ENCODE measurements at places on chromosomes 16 and 17. TPM values are rescaled to one million over a fixed set of nuclear protein-coding genes. Genes with fewer than 3 reads are reported as not detected.

GRCh38 chr17:48159232-48159631, 51.7 kb downstream of the SNX11 start:
- peak; percentile 24 for DNase-seq

- DNase-seq, result no peak
Measured at GRCh38 chr16:88965826-88966480, 11.1 kb downstream of the CBFA2T3 start.

- no peak for DNase-seq
Measured at GRCh38 chr16:2751577-2752034, 832 bp upstream of the SRRM2 start.

CACNG1 gene
- 142 TPM for total RNA-seq

CCT6B gene
- 5.2 TPM for total RNA-seq

DNA sequence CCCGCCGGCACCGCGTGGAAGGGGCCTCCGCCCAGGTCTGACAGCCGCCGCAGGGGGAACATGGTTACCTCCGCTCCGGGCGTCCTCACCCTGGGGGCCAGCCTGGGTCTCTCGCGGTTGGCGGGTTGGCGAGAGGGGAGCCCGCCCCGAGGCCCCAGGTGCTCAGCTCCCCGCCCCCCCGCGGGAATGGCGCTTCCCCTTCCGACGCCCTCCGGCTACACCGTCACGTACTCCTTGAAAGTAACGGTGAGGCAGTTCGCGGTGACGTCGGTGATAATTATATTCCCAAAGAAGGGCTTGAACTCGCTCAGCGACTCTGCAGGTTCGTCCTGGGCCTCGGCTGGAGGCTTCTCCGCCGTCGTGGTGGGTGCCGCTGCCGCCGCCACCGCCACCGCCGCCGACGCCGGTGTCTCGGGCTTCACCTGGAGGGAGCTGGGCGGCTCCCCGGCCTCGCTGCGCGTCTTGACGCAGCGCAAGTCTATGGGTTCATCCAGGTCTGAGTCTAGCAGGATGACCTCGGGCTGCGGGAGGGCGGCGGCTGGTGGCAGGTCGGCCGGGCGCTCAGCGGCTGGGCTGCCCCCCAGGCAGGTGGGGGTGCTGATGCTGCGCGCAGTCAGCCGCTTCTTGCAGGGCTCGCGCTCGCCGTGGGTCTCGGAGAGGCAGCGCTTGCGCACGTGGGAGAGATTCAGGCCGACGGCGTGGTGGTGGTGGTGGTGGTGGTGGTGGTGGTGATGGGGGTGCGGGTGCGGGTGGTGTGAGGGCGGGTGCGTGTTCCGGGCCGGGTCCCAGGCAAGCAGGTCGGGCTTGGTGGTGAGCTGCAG, 5.3 kb downstream of the CBX4 start:
- DNase-seq, result no peak

GRCh38 chr17:63285551-63285950, 160.6 kb downstream of the CYB561 start:
- DNase-seq, result no peak

GRCh38 chr16:2043667-2044451, 3.8 kb downstream of the NTHL1 start:
- DNase-seq, result peak; percentile 68

CDRT15L2 gene
- total RNA-seq, result not detected

- peak; percentile 89 for DNase-seq
Measured at GRCh38 chr16:68257251-68257905, 6.9 kb upstream of the SLC7A6 start.

- no peak for DNase-seq
Measured at GRCh38 chr16:73584157-73584556, 536.2 kb upstream of the ZFHX3 start.

Measured in myocyte (in vitro differentiated cells).